Glutamatergic neuron (in vitro differentiated cells): ENCODE measurements at places on chromosomes 7 and 10. TPM values are rescaled to one million over a fixed set of nuclear protein-coding genes. Genes with fewer than 3 reads are reported as not detected.

Gene PNLIPRP3
- not detected for total RNA-seq

GRCh38 chr7:80134536-80135308 is at the start of gene GNAI1:
Gene GNAI1, plus strand, starts transcription at chr7:80134831. Its CDS starts 330 bp downstream, at chr7:80135161.
- DNase-seq: peak; percentile 88

DNA sequence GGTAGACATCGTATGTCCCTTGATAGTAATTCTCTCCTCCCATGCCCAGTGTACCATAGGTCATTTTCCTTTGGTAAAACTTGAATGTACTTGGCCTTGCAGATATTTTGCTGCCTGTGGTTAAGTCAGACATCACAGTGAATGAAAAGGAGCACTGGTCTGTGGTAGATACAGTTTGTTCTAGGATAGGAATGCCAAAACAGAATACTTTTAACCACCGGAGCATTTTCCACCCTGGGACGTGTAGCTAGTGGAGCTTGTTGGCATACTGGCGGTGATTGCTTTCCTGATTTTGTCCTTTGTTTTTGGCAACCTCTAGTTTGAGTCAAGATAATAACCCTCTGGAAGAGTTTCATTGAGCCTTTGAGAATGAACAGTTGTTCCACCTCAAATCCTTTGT is 92.0 kb upstream of the BMPER start:
- DNase-seq: no peak

Gene KEL
- 0.64 TPM for total RNA-seq

DNA sequence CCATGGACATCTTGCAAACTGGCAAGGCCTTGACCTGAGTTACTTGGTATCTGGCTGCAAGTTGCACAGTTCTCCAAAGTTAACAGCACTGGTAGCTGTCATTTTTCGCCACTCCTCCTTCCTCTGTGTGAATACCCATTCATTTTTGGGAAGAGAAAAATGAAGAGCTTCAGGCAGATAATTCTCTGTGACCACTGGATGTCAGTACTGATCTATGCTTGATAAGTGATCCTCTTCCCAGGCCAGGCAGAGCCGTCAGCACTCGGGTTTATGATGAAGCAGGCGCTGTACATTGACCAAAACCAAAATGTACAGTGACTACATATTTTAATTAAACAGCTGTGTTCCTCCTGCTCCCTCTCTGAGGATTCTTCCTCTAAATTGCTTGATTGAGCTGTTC is 55.9 kb upstream of the PDZD8 start:
- no peak for DNase-seq

- no peak for DNase-seq
Observed at GRCh38 chr7:15313361-15313760, 248.5 kb downstream of the AGMO start.

GRCh38 chr7:19489162-19489820 is 219.5 kb downstream of the POLR1F start:
- no peak for DNase-seq

DNA sequence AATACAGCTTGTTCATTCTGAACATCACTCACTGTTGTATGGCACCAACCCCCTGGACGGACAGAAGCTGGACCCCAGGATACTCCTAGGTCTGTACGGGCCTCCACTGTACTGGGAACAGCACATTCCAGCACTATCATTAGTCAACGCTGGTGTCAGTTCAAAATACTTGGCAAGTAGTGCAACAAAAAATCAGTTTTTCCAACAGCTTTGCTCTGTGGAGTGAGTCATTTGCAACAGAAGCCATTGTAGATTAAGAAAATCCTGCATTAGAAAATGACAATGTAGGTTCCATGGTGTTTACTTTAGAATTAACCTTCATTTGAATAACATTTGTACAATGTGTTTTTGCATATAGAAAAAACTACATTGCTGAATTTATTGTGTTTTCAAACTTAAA is 266.6 kb downstream of the HDAC9 start:
- no peak for DNase-seq

GRCh38 chr7:157739031-157739430 is 402.2 kb downstream of the DNAJB6 start:
- no peak for DNase-seq

- no peak for DNase-seq
Observed at GRCh38 chr10:120980279-120981255, 129.4 kb downstream of the WDR11 start.

Gene CISD1
- total RNA-seq: 29.3 TPM

DNA sequence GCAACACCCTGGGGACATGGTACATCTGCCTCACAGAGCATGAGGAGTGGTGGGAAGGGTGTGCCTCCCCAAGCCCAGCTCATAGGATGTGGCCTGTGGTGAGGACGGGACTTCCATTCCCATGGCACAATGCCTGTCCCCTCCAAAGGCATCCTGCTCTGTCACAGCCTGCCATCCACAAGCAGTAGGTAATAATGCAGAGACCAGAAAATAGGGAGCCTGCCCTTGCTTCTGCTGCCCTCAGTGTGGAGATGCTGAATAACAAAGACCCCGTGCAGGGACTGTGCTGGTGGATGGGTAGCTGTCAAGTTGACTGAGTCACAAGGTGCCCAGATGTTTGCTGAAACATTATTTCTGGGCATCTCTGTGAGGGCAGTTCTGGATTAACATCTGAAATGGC is 199.9 kb upstream of the GRB10 start:
- no peak for DNase-seq

Gene PRR15
- total RNA-seq: not detected

GRCh38 chr10:105037022-105037421 is 395.9 kb downstream of the SORCS3 start:
- no peak for DNase-seq

- no peak for DNase-seq
Observed at GRCh38 chr7:37359662-37360444, 88.8 kb downstream of the ELMO1 start.

Gene ASIC3
- 10.8 TPM for total RNA-seq
